ENCODE measurements at places on chromosomes 5 and 9.
A peak's percentile ranks its signal among the peaks of the same experiment; 100 is the strongest.

- no peak for DNase-seq
These were observed 78.6 kb upstream of the GDNF start for GRCh38 chr5:37918424-37918823.

GRCh38 chr5:77015938-77016569 is 14.2 kb upstream of the AGGF1 start:
- no peak for DNase-seq

DNA sequence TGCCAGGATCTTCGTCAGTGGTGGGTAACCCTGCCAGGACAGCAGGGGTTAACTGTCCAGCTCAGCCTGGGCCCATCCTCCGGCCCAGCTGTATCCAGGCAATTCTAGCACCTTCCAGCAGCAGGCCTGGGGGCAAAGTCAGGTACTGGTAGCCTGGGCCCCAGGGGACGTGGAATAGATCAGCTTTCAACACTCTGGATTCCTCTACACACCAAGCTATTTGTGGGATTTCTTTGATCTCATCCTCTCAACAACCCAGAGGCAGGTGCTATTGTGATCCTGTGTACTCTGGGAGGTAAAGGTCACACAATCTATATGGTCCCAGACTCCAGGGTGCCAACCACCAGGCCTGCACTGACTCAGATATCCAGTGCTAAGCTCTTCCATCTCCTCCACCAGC is 8.7 kb upstream of the SPOUT1 start:
- DNase-seq, result no peak

DNA sequence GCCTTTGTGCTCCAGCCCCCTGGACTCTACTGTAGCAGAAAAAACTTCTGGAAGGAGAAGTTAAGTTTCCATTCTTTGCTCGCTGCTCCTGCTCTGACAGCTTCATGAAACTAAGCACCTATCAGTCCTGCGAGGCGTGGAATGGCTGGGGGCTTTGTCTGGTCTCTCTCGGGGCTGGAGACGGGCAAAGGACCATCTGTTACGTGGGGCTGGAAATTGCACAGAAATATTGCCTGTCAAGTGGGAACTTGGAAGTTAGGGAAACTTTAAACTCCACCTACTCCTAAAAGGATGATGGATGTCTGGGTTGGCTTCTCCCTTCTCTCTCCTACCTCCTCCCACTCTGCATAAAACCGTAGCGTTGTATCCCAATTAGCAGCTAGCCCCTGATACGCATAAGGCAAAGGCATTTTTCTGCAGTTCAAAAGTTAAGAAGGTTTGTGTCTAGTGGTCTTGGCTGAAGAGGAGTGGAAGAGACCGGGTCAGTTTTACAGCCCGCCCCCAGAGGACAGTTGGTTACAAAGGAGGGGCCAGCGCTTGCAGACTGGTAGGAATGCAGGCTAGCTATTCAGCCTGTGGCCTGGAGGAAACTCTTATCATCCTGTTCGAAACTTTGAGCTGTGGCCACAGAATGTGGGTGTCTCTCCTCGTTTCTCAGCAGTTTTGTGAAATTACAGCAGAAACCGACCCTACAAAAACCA is 1.3 kb downstream of the FBXL7 start:
- DNase-seq, result no peak

GRCh38 chr5:82178378-82178777 is 99.8 kb downstream of the RPS23 start:
- no peak for DNase-seq

GRCh38 chr9:37144762-37145161 is 24.4 kb downstream of the ZCCHC7 start:
- DNase-seq, result no peak

- no peak for DNase-seq
These were observed 341 bp downstream of the MXD3 start for GRCh38 chr5:177311392-177311722.

DNA sequence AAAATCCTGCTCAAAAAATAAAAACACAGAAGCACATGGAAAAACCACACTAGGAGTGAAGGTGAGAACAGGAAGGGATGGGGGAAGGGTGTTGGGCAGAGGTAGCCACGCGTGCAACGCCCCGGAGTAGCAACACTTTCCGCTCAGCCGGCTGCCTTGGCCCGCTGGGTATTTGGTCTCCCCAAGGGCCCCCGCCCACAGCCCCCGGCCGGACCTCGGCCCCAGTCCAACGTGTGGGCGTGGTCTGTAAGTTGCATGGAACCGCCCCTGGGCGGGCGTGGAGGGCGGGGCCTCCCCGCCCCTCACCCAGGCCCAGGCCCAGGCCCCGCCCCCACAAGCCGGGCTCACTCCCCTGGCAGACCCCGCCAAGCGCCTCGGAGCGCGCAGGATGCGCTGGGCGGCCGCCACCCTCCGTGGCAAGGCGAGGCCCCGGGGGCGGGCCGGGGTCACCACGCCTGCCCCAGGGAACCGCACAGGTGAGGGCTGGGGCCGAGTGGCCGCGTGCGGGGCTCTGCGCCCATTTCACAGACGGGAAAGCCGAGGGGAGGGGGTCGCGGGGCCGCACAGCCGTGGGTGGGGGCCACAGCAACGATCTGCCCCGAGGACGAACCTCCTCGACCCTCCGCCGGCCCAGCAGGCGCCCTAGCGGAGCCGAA is at the start of gene SUSD3:
Gene SUSD3, plus strand, starts transcription at position 347 of the 656 bp plus-strand sequence. Its CDS starts 42 bp downstream, at position 389.
- peak; percentile 75 for DNase-seq

DNA sequence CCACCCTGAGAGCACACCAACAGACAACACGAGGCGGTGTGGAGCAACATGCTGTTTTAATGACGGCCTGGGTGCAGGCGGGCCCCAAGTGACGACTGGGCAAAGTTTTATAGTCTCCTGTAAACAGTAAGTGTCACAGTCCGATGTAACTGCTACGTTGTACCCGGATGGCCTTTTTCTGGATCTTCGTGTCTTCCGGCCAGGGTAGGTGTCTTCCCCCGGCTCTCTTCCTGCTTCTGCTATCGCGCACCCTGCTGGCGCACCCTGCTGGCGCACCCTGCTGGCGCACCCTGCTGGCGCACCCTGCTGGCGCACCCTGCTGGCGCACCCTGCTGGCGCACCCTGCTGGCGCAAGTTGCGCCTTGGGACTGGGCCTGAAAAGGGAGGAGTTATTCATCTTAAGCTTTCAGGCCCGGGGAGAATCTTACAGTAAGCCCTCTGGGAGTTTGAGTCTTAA is 143.0 kb upstream of the TARS1 start:
- no peak for DNase-seq

GRCh38 chr5:110651507-110651906 is 75.0 kb downstream of the TMEM232 start:
- no peak for DNase-seq

DNA sequence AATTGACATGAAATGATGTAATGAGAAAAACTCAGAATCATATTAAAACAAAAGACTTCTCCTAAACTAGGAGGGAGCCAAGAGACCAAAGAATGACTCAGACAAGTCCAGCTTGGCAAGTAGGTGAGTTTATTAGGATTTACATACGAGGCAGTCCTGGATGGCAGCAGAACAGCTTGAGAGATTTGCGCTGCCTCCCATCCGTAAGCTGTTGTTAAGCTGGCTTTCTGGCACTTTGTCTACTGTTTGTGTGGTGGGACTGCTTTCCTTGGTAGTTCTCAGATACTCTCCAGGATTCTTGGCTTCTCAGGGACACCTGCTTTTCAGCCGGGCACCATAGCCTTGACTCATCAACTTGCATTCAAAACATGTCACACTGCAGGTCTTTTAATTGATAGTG is 57.6 kb downstream of the COX7C start:
- DNase-seq, result no peak

DNA sequence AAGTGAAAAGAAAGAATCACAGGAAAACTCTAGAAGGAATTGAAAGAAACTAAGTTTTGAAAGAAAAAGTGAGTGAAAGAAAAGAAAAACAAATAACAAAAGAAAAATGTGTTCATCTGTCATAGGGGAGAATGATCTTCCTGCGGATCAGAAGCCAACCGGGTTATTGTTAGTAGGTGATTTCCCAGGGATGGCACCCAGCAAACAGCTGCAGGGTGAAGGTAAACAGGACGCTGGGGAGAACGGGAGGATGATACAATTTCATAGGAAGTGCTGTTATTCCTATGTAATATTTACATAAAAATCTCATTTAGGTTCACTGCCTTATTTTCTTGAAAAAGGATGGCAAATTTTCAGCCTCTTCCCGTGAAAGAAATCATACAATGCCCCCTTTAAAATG is 72.4 kb upstream of the LHFPL2 start:
- DNase-seq, result no peak

- DNase-seq, result no peak
These were observed 281.9 kb upstream of the IRX4 start for GRCh38 chr5:2164586-2164985.

- DNase-seq, result no peak
These were observed 256.7 kb downstream of the TUSC1 start for GRCh38 chr9:25421560-25421959.

- no peak for DNase-seq
These were observed 108.2 kb downstream of the TTLL11 start for GRCh38 chr9:121984726-121985402.

GRCh38 chr5:162990856-162991497 is 446.4 kb upstream of the CCNG1 start:
- no peak for DNase-seq

- DNase-seq, result no peak
These were observed 30.7 kb downstream of the UHRF2 start for GRCh38 chr9:6443661-6444060.

GRCh38 chr5:172446336-172447051 is 7.8 kb downstream of the SH3PXD2B start:
- no peak for DNase-seq

DNA sequence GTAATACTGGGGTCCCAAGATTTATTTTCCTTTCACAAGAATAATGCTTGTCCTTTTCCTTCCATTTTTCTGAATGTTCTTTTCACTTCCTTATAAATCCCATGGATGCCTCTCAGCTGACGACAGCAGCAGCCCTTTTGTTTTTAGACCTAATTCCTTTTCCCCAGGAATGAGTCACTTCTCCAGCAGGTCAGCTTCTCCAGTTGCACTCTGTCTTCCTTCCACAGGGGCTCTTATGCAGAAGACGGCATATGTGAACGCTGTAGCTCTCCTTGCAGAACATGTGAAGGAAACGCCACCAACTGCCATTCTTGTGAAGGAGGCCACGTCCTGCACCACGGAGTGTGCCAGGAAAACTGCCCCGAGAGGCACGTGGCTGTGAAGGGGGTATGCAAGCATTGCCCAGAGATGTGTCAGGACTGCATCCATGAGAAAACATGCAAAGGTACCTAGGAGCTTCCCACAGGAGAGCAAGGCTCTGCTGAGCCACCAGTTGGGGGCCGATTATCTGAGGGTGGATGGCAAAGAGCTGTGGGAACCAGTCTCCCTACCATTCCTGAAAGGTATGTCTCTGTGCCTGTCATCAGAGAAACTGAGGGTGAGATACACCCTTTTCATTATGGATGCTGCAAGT is 72.9 kb downstream of the RFK start:
- no peak for DNase-seq

DNA sequence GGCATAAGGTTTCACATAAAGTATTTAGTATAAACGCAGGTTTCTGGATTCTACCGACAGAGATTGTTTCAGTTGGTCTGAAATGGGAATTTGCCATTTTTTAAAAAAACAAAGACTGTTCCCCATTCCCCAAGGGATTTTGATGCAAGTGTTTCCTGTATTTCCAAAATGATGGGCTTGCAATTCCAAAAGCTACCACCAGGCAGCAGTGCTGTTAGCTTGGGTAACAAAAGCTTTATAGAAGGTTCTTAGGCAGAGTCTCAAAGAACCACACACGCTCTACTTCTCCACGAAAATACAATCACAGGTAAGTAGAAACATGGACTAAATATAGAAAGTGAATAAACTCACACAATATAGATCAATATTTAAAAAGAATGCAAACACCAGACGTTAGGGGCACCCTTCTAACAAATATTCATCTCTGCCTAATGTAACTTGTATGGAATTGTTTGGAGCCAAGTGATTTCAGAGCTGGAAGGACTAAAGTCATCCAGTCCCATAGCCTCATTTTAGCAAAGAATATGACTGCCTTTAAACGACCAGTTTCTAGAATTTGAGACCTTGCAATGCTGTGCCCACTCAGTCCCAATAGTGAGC is 154.3 kb downstream of the SPOCK1 start:
- no peak for DNase-seq

DNA sequence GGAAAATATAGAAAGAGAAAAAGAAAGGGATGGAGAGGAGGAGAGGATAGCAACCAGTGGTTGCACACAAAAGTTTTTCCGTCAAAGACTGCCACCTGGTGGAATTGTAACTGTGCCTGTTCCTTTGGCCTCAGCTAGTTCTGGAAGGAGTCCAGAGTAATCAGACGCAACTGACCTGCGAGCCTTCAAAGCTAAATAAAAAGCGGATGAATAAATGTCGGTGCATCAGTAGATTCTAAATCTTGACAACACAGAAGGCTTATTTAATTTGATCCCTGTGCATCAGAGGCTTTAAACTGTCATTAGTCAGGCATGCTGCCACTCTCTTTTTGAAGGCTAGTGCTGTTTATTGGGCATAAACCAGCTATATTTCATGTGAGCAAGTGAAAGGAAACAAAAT is 132.9 kb upstream of the ACO1 start:
- peak; percentile 19 for DNase-seq

- no peak for DNase-seq
These were observed 84.7 kb downstream of the LIFR start for GRCh38 chr5:38471709-38472108.

DNA sequence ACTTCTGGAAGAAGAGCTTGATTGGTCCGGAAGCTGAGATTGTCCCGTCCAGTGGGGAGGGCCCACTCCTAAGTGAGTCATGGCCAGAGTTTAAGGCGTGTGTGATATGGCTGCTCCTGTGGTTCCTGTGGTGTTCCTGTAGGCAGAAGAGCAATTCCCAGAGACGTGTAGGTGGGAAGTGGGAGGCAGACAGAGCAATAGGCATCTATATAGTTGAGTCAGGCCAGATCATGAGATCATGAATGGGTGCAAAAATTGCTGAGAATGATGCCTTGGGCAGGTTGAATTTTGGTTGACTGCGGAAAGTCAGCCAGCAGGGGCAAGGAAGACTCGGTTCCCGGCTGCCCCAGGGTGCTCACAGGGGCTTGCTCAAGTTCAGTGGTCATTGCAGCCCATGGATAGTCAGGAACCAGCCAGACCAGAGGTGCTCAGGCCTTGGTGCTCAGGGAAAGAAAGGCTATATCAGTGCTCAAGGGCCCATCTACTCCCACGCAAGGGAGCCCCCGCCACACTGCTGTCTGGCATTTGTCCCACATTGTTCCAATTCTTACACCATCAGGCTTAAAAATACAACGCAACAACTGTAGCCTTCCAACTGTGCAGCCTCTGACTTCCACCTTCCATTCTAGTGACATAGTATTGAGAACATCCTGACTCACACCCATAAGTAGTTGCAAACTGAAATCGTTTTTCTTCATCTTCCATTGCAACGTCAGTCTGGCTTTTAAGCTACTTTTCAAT is 21.0 kb upstream of the GSN start:
- no peak for DNase-seq

DNA sequence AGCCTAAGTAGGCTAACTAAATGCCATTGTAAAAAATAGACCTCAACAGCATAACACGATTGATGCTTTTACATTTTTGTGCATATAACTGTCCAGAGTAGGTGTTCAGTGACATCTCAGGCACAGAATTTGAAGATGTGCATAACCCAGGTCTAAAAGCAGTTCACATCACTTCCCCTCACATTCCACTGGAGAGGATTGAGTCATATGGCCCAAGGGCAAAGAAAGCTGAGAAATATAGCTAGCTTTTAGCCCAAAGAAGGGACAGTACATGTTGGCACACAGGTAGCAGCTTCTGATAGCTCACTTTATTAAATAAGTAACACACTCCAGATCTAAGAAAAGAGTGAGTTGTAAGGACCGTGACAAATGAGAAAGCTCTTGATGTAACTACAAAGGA is 2259.5 kb upstream of the WWC1 start:
- DNase-seq, result no peak
